ENCODE measurements at places on chromosomes 7 and 10.

GRCh38 chr10:3935933-3936359 lies 150.9 kb upstream of the KLF6 start:
- DNase-seq, result peak; percentile 83

DNA sequence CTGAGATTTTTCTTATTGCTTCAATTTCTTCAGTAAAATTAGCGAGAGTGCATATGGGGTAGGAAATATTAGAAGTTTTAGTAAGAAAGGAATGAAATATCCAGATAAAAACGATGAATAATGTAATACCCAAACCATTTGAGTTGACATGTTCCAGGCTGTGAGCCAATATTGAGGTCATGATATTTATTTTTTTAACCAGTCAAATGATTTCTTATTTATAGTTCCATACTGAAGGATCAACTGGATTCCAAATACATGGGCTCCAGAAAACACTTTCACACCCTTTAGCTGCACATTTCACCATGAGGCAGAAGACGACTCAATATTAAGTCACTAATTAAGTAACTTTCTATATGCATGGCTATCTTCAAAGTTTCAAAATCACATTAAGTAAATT lies 312.5 kb downstream of the PPP1R3A start:
- DNase-seq, result peak; percentile 35

GRCh38 chr10:28300027-28300426 lies 2.8 kb downstream of the MPP7 start:
- DNase-seq, result no peak

GRCh38 chr7:140672382-140673062 lies at the start of gene ADCK2:
ADCK2 (plus strand) TSS chr7:140672945; CDS start chr7:140673331, 386 bp downstream.
- peak; percentile 7 for DNase-seq

GRCh38 chr10:123821136-123821535 lies 70.5 kb downstream of the CPXM2 start:
- no peak for DNase-seq

DNA sequence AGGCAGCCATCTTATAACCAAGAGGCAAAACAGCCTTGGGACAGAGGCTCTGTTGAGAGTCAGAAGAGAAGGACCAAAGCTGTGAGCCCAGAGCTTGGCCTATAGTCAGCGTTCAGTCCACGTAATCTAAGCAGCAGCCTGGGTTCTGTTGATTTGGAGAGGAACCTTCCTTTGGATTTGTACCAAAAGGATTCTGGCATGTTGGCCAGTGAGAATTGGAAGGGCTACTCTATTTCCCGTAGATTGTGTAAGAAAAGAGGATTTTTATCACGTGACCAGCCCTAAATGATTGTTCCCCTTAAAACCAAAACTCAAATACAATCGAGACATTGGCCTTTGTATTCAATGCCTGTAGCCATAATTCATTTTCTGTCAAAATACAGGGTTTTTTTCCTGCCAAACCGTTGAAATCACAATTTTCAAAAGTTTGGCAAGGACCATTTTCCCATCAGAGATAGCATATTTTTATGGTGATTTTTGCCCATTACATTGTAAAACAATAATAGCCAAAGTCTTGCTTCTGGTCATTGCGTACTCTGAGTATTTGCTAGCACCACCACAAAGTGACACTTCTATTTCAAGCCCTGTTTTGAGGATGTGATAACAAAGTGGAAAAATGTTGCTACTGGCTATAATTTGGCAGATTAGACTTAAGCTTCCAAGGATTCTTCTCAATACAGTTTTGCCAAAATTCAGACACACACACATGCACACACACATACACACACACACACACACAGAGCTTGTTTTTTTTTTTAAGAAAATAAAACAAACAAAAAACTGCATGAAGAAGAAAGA lies 23.1 kb upstream of the BMPER start:
- DNase-seq, result peak; percentile 19

- no peak for DNase-seq
Measured at GRCh38 chr10:47379445-47379785, 4.7 kb downstream of the ZNF488 start.

DNA sequence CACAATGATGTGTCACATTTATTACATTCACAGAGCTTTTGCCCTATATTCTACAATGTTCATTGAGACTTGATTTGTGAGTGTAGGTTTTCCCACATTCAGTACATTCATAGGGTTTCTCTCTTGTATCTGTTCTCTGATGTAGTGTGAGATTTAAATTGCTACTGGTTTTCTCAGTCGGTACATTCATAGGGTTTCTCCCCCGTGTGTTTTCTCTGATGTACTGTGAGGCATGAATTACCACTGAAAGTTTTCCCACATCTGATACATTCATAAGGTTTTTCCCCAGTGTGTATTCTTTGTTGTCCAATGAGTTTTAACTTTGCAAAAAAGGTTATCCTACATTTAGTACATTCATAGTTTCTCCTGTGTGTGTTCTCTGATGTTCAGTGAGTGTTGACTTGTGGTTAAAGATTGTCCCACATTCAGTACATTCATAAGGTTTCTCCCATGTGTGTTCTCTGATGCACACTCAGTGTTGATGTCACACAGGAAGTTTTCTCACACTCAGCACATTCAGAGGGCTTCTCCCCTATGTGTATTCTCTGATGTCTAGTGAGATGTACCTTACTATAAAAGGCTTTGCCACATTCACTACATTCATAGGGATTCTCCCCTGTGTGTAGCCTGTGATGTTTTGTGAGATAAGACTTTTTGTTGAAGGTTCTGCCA lies 63.0 kb downstream of the ZNF248 start:
- DNase-seq, result no peak
